ENCODE measurements at places on chromosomes 12 and 14.
A peak's percentile ranks its signal among the peaks of the same experiment; 100 is the strongest.

- DNase-seq: no peak
Measured at GRCh38 chr14:77407158-77407557, 16.2 kb downstream of the NOXRED1 start.

DNA sequence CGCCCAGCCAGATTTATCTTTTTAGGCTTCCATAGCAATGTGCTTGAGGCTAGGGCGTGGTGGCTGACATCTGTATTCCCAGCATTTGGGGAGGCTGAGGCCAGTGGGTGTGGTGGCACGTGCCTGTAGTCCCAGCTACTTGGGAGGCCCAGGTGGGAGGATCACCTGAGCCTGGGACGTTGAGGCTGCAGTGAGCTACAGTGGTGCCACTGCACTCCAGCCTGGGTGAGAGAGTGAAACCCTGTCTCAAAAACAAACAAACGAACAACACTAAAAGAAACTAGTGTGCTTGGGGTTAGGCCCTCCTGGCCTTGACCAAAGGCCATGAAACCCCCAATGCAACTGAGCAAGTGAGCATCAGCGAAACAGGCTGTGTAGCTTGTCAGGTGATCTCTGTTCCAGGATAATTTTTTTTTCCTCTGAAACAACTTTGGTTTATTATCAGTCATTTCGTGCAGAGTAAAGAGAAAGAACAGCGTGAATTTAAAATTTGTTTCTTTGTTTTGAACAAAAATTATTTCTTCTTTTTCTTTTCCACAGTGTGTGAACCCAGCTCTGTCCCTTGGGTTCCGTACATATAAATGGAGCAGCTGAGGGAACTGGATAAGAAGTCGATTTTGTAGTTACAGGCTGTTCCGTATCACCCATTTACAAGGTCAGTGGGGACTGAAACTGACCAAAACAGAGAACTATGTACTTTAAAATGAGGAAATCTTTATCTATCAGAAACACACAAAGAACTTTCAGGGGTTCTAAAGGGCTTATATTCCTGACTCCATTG lies 8.8 kb upstream of the TUBA1C start:
- DNase-seq: no peak

DNA sequence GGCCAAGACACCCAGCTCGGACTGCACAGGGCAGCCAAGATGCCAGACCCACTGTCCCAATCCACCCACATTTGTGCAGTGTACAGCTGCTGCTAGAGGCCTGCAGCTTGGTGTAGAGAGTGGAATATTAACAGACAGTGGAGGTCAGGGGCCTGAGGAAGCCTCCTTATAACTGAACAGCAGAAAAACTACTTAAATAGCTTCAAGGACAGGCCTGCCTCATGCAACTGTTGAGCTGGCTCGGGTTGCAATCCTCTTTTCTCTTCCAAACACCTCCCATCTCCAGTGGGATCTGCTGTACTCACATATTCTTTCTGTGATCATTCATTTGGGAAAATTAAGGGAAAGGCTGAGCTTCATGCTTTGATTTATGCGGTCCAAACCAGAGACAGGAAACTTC lies 1043.2 kb upstream of the TMEM132C start:
- no peak for DNase-seq

GRCh38 chr12:14207905-14208551 lies 157.5 kb upstream of the ATF7IP start:
- peak; percentile 92 for DNase-seq

DNA sequence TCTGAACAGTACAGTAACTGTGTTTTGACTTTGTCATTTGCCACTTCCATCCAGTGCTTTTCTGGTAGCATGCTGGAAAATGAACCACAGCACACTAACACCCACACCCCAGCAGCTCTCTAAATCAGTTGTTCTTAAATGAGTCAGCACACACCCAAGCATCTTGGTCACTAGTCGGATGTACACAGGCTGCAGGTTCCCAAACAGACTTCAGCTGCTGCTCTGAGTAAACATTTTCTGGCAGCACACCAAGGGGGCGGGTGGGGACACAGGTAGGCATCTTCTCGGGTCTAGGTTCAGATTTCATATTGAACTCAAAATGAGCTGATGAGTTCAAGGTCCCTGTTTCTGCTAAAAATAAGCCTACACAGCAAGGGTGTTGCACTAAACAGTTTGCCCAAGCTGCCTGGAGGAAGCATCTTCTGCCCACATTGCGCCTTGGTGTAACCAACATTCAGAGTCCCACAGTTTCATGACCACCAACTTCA lies 39.8 kb downstream of the IFNG start:
- DNase-seq: peak; percentile 16

DNA sequence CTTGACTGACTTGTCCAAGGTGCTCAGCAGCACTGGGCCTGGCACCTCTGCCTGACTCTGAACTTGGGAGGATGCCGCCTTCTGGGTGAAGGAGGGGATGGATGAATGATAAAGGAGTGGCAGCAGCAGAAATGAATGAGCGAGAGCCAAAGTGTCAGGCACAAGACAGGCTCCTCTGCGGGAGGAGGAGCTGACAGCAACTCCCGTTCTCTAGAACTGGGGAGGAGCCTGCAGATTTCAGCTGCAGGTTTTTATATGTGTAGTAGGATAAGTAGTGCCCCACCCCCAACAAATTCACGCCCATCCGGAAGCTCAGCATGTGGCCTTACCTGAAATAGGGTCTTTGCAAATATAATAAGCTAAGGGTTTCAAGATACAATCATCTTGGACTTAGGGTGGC lies 33.1 kb downstream of the SLC8B1 start:
- DNase-seq: no peak

DNA sequence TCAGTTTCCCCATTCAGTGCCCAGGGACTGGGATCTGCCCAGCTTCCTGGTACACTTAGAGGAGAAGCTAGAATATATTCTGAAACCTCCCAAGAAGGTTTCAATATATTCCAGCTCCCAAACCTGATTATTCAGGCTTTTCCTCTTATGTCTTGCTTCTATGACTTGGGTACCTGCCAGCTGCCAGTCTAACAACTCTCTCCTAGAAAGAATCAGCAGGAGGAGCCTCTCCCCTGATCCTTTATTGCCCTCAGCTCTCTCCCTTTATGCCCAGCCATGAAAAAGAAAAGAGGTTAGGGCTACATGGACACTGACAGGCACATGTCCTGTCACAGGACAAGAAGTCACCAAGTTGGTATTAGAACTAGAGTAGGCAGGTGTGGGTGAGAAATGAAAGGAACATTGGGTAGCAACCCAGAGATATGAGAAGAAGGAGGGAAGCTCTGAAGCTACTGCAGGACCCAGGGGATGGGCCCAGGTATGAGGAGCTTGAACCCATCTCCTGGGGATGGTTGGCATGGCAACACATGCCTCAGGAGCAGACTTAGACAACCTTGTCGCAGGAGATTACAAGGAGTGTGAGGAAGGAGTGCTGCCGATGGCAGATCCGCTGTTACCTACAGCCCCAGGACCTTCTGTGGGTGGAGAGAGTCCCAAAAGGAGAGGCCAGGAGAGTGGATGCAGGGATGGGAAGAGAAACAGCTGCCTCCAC lies 2.0 kb upstream of the CACNB3 start:
- peak; percentile 37 for DNase-seq

- no peak for DNase-seq
Measured at GRCh38 chr12:114401328-114402083, 4.4 kb downstream of the TBX5 start.

DNA sequence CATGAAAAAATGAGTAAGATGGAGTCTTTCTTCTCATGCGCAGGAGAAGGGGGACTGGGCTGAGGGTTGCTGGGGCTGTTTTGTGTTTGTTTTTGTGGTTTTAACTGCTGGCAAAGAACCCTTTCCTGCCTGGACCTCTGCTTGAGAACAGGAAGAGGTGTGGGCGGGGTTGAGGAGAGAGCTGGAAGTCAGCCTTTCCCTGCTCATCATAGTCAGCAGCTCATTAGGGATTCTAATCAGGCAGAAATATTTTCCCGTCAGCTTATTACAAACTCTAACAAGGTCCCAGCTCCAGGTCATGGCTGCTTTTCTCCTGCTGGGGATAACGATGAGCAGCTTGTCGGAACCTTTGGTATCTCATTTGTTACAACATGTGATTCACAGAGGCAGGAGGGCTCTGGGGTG lies 185.0 kb upstream of the NRXN3 start:
- no peak for DNase-seq

GRCh38 chr14:49970474-49971147 lies 77.7 kb downstream of the ARF6 start:
- DNase-seq: peak; percentile 49

GRCh38 chr12:47082283-47082682 lies 2.5 kb upstream of the AMIGO2 start:
- no peak for DNase-seq

DNA sequence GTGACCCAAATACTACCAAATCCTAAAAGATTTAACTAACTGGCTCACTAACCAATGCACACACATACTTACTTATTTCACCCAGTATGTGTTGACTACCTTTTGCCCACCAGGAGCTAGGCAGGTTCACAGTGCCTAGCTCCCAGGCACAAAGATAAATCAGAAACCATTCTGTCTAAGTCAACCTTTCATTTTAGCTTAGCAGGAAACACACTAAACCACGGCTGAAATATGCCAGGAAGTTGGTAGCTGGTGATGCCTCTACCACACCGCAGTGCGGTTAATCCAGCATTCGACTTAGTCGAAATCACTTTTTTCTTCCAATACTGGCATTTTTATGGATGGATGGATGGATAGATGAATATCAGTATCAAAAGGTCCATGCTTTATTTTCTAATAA lies 597.7 kb downstream of the DIO2 start:
- DNase-seq: no peak

- no peak for DNase-seq
Measured at GRCh38 chr14:80906946-80907345, 34.6 kb downstream of the CEP128 start.

GRCh38 chr14:22190411-22191191 lies 398.4 kb downstream of the DAD1 start:
- no peak for DNase-seq

DNA sequence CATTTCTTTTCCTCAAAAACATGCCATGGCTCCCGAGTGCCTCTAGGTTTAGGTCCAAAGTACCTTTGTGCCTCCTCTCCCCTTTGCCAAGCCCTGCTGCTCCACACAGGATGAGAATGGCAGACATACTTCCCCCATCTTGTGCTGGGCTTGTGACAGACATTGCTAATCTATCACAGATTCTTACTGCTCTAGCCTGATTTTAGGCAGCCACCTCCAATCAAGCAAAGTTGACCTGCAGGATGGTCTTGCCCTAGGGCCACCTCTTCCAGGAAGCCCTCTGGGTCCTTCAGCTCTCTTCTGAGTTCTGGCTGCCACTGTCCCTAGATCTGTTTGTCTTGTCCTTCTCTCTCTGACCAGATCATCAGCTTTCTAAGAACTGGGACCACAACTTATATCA lies 20.5 kb downstream of the FOXN4 start:
- DNase-seq: no peak

DNA sequence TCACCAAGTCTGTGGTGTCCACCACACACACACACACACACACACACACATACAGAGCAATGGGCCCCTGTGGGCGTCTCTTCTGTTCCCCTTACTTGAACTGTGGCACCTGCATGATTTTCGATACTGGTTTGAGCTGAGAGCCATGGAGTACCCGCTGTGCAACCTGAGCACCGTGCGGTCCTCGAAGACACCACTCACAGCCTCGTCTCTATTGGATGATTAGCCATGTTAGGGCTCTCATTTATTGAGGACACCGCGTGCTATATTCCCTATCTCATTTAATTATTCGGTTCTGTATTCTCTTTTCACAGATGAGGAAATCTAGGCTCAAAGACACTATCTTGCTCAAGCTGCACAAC lies 623 bp upstream of the C14orf132 start:
- DNase-seq: no peak

GRCh38 chr14:56491299-56492285 lies 88.0 kb upstream of the TMEM260 start:
- peak; percentile 60 for DNase-seq

- DNase-seq: peak; percentile 31
Measured at GRCh38 chr12:22631863-22632463, 7.0 kb downstream of the ETNK1 start.

- DNase-seq: peak; percentile 91
Measured at GRCh38 chr12:121214855-121215745, 5.2 kb downstream of the P2RX4 start.

- DNase-seq: peak; percentile 64
Measured at GRCh38 chr12:98645572-98646067, 530 bp downstream of the APAF1 start.

DNA sequence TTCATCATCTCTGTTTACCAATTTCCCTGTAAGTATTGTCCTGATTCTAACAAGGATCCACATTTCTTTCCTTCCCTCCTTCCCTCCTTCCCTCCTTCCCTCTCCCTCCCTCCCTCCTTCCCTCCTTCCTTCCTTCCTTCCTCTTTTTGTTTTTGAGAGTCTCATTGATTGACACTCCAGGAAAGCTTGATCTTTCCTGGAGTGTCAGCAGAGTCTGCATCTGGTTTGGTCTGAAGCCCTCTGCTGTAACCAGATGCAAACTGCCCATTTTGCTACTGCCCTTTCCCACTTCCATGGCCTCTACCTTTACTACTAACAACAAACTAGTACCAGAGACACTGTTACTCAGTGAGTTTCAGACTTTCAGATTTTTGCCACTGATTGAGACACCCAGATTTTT lies 14.4 kb upstream of the OR6C65 start:
- DNase-seq: no peak

- no peak for DNase-seq
Measured at GRCh38 chr12:76265424-76266180, 82.6 kb downstream of the BBS10 start.

DNA sequence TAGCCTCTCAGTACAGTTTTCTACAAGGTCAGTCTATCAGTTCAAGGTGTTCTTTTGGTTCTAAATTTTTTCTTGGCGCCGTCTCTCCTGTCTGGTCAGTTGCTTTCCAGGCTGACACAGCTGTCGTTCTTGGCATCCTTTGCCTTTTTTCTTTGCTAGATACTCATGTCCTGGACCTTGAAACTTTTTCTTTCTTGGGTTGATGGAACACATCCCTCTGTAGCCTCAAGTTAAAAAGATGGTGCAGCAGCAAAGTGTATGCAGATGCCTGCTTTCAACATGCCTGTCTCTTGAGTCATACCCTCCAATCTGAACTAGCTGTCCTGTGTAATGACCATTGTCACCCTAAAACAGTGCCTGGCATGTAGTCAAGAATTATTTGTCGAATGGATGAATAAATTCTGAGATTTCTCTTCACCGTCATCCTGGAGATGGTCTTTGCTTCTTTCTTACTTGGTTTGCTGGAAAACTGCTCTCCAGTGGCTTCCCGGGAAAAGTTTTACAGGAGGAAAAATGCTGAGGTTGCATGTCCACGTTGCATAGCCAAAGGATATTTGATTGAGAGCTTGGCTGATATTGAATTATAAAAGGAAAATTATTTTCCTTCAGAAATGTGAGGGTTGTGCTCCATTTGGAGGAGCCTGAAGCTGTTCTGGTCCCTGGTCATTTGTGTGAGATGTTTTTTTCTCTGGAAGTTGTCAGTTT lies 4.6 kb downstream of the NYNRIN start:
- no peak for DNase-seq

GRCh38 chr14:59215322-59215721 lies 26.9 kb downstream of the DAAM1 start:
- peak; percentile 27 for DNase-seq

GRCh38 chr14:64040044-64040443 lies 187.2 kb downstream of the SYNE2 start:
- no peak for DNase-seq

All from small intestine (tissue), 16 donors.